Stimulated activated naive CD4-positive, alpha-beta T cell treated with Interleukin-2 at 50 U/mL for 16 hours (primary cell): ENCODE measurements at places on chromosomes 11 and 22.

GRCh38 chr11:133821776-133822175, 23.5 kb downstream of the SPATA19 start:
- DNase-seq: no peak

- no peak for DNase-seq
Measured at GRCh38 chr11:119520966-119521365, 98.0 kb upstream of the THY1 start.

DNA sequence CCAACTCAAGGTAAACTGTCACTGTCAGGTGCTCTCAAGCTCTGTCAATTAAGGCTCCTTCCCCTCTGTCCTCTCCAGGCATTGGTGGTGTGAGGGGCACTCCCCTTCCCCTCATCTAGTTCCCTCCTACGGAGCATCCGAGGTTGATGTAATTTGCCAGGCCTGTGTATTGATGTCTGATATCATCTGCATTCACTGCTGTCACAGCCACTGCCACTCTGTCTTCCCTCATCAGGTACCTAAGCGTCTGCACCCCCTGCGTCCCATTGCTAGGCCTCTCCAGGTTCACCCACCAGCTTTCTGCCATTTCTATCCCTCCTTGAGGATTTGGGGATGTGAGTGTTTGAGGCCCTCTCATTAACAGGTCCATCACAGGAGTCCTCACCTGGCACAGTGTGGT, 50.0 kb upstream of the SYT13 start:
- DNase-seq: no peak

GRCh38 chr22:29718949-29719898, 579 bp upstream of the CABP7 start:
- no peak for DNase-seq

DNA sequence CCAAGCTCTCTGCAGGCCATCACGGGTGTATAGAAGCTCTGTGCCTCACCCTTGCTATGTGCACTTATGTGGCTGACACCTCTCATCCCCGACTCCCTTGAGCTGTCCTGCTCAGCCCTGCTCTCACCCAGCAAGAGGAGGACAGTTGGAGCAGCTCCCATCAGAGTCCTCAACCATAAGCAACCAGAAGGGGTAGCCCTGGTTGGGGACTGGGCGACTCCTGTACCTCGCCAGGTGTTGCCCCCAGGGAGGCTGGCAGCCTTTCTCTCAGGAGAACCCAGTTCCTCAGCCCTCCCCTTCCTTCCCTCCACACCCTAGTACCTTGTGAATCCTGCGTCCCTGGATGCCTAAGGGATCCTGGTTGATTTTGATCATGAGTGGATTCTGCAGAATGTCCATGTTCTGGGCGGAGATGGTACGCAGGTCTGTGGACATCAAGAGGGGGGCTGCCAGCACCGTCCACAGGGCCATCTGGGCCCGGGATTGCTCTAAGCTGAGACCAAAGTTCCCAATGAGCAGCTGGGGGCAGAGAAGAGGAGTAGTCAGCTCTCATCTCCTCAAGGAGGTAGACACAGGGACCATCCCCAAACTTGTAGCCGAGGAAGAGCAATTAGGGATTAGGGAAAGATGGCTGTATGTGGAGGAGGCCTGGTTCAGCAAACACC, 8.0 kb downstream of the NAGA start:
- DNase-seq: no peak

DNA sequence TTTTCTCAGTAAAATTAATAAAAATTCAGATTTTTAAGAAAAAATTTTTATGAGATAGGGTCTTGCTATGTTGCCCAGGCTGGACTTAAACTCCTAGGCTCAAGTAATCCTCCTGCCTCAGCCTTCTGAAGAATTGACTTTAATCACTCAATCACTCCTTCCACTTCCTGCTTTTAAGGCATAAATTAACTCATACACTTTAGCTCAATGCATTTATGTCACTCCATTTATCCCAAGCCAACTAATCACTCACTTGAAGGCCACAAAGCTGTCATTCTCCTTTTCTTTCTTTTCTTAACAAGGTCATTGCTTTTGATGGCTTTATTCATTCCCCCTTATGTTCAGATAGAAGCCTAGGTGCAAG, 877 bp downstream of the ALG9 start:
- DNase-seq: no peak

DNA sequence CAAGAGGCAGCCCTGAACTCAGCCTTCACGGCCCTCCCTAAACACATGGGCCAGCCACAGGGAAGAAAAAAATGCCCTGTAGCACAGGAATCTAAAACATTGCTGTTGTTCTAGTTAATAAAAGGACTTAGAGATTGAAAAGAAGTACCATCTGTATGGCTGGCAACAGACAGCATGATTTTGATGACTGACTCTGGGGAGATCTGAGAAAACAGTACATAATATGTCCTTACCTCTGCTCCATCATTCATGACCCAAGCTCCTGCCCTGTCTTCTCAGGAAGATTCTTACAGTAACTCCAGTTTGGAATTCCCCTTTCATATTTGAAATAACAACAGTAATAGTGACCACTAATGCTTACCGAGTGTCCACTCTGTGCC, 244.2 kb downstream of the ETS1 start:
- no peak for DNase-seq

GRCh38 chr11:85717429-85717828, 31.4 kb upstream of the CCDC89 start:
- no peak for DNase-seq

- no peak for DNase-seq
Measured at GRCh38 chr11:2256293-2256913, 14.0 kb downstream of the ASCL2 start.

DNA sequence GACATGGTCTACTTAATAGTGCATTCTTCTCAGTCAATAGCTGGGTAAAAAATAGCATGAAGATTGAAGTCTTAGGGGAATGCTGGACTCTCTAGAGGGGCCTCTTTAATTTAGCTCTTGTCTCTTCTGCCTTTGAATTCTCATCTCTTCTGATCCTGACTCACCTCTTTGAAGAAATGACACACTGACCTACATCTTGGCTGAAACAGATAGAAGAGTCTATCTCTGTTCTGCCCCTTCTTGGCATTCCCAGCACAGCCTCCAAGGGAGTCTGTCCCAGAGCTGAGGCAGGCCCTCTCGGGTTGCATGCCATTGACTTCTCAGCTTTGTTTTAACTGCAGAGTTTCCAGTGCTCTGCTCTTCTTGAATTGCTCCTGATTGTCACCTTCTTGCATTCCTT, 55.7 kb downstream of the PTPRJ start:
- no peak for DNase-seq

DNA sequence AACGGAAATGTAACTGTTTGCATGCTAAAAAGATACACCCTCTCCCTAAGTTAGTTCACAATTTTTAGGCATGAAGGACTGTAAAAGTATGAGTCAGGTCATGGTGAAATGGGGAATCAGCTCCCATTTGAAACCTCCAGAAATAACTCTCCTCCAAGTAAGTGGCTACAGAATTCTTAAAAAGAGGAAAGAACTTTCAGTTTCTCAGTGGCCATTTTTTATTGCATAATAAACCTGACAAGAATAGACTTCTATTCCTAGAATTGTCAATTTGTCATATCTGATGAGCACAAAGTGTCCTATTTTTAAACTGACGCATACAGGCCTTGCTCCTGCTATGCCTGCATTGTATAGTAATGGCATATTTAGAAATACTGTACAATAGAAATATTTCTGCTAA, 612.2 kb downstream of the CNTN5 start:
- DNase-seq: no peak

DNA sequence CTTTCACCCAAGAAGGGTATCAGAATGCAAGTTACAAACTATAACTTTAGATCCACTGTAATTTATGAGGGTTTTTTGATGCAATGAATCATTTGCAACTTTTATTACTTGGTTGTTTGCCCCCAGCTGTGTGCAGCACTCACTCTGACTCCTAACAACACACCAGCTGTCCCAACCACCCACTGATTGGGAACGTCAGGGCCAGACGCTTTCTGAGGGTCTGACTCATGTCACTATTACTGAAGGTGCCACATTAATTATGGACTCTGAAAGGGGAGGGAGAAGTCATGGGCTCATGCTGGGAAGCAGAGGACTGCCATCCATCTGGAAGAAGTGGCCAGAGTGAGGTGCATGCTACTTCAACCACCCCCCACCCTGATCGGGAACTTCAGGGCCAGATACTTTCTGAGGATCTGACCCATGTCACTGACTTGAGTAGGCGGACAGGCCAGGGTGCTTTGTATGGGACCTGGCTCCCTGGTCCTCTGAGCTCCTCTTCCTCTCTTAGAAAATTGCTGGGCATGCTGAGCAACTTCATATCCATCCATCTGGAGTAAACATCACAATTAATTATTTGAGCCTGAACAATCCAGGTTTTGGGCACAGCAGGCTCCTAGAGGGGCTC, 44.9 kb upstream of the DRD2 start:
- DNase-seq: no peak

DNA sequence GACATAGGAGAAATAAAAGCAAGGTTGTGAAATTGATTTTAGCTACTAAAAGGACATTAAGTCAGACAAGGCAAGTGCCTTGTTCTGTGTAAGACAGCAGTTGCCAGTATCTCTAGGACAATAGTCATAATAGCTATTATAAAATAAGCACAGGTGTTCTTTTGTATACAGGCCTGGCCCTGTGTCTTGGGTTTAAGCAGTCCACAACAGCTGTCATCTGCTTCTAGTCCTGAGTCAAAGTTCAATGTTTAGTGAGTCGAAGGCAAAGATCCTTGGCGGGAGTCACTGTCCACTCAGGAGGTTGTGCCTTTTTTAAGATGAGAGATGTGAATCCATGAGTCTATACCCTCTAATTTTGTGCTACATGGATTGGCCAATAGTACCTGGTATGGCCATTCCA, 79.5 kb downstream of the SC5D start:
- DNase-seq: no peak

GRCh38 chr22:32325811-32326237, 31.8 kb upstream of the RFPL3 start:
- DNase-seq: no peak

DNA sequence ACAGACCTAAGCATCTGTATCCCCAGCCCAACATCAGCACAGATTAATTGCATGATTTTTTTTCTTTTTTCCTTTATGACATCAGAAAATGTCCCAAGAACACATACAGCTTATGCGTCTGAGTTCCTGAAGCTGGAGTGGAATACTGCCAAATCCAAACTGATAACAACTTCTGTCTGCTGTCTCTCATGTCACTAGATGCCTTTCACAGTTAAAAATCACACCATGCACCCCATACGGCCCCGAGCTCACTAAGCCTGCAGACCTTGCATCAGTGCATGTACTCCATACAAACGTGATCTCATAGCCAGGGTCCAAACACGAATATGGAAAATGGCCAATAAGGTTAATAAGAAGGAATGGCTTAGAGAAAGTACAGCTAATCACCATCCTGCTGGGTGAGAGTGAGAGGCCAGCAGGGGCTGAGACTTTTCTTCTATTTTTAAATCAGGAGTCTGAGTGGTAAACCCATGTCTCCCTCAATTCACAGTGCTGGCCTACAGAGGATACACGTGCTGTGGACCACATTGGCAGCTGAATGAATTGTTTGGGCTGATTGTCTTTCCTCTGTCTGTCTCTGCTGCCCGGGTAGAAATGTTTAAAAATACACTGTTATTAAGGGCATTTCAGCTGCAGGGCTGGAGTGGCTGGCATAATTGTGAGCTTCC, 350.6 kb upstream of the RAG2 start:
- no peak for DNase-seq

- no peak for DNase-seq
Measured at GRCh38 chr11:77080643-77081210, 14.0 kb downstream of the CAPN5 start.

GRCh38 chr11:118084247-118084646, 2.5 kb downstream of the SMIM35 start:
- DNase-seq: no peak

DNA sequence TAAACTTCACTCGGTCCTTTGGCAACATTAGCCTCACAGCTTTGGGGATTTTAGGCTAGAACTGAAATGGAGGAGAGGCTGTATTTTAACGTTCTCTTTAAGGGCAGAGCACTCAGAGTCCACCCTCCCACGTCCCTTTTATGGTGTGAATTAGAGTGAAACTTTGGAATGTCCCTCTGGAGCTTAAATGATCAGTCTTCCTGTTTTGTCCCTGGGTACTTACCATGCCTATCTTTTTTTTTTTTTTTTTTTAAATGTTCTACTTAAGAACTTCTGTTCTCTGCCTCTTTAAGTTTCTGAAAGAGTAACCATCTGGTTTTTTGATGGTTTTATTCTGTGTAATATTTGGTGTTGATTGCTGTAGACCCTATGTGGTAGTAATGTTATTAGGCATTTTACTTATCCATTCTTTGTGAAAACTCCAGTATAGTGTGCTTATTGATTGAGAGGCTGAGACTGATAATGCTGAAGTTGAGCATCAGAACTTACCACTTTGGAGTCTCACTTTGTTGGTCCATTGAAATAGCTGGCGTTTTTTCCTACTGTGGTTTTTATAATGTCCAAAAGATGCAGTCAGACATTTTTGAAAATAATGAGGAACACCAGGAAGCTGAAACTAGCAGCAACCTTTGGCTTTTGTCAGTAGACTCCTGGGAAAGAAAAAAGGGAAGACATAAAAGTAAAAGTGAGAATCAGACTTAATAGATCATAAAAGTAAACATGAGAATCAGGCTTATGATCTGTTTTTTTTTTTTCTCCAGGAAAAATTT, 11.6 kb downstream of the UVRAG start:
- DNase-seq: no peak

GRCh38 chr11:122100756-122101080, 15.3 kb downstream of the BLID start:
- DNase-seq: no peak

- no peak for DNase-seq
Measured at GRCh38 chr11:64571050-64571409, 20.0 kb upstream of the SLC22A12 start.

- DNase-seq: peak; percentile 11
Measured at GRCh38 chr22:29689880-29690213, 30.0 kb upstream of the CABP7 start.

DNA sequence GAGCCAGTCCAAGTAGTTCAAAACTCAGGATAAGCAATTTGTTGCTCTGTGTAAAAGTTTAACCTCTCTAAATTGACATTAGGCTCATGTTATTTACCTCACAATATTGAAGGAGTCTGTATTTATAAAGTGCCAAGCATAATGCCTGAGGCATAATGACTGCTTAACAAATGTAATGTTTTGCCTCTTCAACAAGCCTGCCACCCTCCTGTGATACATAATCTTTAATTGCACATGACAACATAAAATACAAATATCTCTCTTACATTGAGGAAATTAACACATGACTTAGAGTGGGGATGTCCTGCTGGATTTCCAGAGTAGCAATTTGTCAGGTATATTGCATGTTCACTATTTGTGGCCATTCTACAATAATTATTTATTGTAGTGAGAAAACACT, 469.2 kb upstream of the ANO5 start:
- DNase-seq: no peak
